ENCODE measurements at places on chromosomes 7 and 10.

DNA sequence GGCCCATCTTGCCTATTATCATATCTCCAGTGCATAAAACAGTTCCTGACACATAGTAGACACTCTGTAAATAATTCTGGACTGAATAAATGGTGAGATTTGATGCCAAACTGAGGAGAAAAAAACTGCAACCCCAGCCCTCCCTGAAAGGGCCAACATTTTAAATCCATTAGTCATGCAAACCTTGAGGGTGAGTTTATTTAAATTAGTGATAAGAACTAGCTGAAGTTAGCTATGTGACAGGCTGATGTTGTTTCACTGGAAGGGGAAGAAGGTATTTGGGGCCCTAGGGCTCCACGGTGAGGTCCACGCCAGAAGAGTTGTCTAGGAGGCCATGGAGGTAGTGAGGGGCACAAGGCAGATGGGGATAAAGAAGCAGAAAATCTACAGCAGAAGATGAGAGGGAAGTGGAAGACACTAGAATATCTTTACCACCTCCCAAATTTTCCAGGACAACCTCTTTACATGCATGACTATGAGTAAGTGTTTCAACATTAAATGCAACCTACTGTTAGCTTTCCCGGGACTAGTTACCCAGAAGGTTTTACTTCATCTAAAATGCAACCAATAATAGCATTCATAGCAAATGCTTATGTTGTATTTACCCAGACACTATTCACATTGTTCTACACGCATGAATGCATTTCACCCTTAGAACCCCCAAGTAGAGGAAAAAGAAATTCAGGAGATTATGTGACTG is 183.2 kb upstream of the LYZL1 start:
- DNase-seq = no peak

- DNase-seq = no peak
Observed at GRCh38 chr10:124008681-124009080, 84.7 kb downstream of the CHST15 start.

DNA sequence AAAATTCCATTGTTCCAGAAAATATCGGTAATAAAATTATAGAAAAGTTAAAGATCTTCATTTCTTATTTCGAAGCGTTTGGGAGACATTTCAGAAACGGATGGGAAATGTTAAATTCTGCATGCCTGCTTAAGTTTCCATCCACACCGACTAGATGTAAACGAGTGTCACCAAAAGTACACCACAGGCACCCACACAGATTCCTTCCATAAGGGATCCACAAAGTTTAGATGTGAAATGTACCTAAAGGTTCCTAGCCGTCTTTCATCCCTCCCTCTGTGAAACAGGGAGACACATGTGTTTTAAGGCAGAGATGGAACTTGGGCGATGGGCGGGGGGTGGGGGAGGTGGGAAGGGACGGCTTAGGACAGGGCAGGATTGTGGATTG is 621 bp upstream of the CAV1 start:
- no peak for DNase-seq

DNA sequence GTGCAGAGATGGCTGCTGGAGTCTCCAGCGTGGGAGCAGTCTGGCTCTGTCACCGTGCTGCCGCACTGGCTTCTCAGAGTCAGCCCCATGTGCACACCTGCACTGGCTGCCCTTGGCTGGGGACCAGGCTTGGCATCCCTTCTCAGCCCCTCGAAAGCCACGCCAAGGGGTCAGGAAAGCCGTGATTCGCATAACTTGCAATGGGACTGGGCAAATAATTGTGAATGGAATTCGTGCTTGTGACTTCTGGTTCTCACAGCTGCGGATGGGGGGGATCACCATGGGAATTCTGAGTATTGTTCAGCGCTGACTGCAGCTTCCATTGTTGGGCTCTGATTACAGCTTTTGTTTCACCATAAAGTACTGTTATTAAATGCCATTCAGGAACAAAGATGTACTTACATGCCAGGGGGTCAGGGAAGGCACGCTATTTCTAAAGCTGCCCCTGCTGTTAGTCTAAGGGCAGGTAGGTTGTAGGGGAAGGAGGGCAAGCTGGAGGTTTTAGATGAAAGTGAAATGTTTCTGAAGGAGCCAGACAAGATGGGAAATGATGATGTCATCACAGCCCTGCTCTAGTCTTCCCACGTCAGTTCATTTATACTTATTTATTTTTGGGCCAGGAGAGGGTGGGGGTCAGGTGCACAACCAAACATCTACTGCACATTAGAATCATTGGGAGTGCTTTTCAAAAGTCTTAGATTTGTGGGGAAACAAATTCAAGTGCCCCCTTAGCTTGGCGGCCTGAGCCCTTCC is 5.8 kb upstream of the PLEKHA1 start:
- no peak for DNase-seq

DNA sequence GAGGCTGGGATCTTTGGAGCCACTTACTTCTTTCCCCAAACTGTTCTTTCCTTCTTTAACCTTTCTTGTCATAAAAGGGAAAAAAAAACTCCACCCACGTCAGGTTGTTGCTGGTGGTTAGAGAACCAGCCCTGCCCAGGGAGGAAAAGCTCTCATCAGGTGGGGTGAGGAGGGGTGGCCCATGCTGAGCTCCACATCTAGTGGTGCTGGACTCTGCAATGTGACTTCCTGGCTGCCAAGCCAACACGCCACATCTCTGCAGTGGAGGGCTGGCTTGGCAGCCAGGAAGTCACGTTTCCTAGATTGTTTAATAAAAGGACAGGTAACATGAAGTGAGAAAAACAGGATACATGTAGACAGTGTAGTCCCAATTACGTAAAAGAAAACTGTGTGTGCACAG is 37.4 kb downstream of the WIPF3 start:
- DNase-seq = no peak

DNA sequence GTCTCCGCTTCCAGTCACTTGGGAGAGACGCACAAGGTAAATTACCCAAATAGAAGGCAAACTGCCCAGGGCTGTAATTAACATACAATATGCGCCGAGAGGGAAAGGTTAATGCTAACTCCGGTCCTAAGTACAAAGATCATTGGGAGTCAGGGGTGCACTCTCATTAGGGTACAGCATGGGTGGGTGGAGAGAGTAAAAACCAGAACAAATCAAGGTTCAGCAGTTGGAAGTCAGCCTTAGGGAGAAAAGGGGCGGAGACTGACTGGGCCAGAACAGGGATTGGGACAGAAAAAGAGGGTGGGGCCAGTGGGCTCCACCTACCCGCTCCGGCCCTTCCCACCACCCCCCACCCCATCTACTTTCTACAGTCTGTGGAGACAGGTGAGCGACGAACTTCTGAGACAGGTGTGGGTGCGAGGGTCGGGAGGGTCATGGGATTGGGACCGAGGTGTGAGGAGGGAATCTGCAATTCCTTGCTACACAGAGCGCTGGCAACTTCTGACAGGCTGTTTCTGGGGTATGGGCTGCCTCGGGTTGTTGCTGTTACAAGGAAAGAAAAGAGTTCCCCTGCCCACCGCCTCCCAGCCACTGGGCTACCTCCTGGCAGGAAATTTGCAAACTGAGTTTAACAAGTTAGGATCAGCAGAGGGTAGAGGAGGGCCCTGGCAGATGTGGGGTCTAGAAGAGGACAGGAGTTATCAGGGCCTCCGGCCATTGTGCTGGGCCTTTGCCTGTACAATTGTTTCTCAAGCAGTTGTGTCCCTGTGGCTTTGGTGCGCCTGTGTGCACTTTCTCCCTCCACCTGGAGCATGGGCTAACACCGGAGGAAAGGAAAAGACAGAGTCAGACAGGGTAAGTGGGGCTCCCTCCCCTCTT is at the start of gene TMEM139:
TSS of gene TMEM139 (plus strand) at position 368 of the 879 bp plus-strand sequence. CDS start 1,000 bp downstream, outside the sequence.
- no peak for DNase-seq

- DNase-seq = no peak
Observed at GRCh38 chr7:1283337-1283736, 50.7 kb downstream of the UNCX start.

DNA sequence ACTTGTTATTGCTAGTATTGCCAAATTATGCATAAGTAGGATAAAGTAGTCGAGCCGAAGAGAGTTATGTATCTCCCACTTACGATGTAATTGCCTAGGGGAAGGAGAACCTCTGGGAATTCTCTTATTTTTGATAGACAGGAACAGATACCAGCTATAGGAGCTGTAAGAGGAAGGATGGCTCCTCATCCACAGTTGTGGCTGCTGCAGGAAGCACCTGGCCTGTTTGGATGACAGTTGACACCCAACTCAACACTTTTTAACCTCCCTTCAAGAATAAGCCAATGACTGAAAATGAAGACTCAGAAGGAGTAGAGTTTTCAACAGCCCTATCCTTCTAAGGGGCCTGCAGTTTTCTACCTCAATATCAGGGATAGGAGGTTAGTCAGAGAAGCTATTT is 6.3 kb downstream of the DYDC1 start:
- DNase-seq = no peak

- DNase-seq = no peak
Observed at GRCh38 chr7:108299251-108299973, 156.8 kb downstream of the NRCAM start.

GRCh38 chr7:98235901-98236300 is 16.1 kb downstream of the TECPR1 start:
- no peak for DNase-seq

DNA sequence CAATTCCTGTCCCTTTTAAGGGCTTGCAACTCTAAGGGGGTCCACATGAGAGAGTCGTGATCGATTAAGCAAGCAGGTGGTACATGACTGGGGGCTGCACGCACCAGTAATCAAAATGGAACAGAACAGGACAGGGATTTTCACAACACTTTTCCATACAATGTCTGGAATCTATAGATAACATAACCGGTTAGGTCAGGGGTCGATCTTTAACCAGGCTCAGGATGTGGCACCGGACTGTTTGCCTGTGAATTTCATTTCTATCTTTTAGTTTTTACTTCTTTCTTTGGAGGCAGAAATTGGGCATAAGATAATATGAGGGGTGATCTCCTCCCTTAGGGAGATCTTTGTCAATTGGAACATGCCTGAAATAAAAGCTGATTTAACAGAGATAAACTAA is 370.1 kb downstream of the IPMK start:
- no peak for DNase-seq

DNA sequence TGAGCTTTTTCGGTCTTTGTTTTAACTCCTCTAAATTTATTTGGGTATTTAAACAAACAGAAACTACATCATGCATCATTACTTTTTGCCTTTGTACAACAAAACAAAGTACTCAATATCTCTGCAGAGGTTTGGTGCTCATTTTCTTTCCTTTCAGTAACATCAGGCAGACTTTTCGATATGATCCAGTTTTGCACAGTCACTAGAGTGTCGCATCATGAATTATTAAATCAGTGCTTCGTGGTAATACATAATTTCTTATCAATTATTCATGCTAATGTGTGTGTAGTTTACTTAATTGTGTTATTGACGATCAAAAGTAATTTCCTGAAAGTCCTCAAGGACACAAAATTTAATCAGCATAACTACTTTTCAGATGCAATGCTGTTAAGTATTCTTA is 31.8 kb downstream of the DRGX start:
- DNase-seq = no peak

- DNase-seq = no peak
Observed at GRCh38 chr7:96322373-96322695, 436 bp upstream of the SLC25A13 start.

DNA sequence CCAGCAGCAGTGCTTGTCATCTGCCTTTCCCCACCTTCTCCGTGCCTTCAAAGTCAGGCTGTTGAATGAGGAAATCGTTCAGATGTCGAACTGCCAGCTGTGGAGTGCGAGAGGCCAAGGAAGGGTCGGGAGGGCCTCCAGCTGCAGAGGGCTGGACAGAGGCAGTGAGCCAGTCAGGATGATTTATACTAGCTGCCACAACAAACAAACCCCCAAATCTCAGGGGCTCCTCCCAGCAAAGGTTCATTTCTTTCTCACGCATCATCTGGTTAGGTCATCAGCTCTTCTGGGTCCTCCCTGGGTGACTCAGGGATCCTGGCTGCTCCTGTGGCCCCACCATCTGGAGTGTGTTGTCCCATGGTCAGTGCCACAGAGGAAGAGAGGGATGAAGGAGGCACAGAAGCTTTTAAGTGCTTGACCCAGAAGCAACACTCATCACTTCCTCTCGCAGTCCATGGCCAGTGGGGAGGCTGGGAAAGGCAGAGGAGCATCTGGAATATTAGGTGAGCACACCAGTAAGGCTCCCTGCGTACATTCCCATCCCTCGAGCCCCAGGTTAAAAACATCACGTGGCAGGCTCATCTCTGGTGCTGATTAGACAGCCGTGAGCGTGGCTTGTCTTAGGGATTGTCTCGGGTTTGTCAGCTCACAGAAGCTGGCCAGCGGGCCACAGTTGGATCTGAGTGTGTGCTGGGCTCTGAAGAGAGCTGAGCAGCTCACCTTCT is 140.7 kb downstream of the RGS10 start:
- no peak for DNase-seq

DNA sequence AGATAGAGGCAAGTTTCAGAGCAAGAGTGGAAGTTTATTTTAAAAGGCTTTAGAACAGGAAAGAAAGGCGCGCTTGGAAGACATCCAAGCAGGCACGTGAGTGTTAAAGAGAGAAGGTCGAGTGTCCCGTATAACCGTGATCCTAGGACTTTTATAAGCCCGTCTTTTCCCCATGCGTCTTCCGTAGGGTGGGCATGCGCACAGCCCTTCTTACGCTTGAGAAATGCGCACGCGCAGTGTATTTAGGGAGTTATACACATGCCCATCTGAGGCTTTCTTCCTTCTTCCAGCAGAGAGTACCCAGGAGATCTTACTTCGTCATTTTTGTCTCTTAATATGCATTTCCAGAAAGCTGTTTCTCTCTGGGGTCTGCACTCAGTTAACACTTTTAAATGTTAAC is 52.4 kb downstream of the CALD1 start:
- DNase-seq = no peak

DNA sequence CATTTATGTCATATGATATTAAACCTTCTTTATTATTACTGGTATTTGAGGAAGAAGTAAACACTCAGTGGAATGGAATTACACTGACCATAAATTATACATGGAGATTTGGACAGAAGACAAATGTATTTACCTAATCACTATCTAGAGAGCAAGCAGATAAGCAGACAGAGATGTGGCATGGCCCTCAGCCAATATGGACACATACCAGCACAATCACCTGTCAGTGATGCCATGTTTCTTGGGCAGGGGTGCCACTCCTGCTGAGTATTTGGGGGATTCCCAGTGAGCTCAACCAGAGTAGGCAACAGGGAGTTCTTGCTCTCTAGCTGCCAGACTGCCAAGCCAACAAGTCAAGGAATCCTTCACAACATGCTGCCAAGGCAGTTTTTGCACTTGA is 866.3 kb upstream of the LRRN3 start:
- no peak for DNase-seq

DNA sequence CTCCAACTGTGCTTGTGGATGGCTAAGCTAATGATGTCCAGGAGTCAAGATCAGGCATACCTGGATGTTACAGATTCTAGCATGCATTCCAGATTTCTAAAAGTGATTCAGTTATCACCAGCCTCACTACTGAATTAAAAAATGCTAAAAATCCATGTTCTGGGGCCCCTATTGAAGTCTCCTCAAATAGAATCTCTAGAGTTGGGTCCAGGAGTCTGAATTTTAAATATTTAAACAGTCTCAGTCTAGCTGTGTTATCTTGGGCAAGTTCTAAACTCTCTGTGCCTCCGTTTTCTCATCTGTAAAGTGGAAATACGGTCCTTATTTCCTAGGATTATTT is 5.0 kb downstream of the ARID5B start:
- DNase-seq = no peak

DNA sequence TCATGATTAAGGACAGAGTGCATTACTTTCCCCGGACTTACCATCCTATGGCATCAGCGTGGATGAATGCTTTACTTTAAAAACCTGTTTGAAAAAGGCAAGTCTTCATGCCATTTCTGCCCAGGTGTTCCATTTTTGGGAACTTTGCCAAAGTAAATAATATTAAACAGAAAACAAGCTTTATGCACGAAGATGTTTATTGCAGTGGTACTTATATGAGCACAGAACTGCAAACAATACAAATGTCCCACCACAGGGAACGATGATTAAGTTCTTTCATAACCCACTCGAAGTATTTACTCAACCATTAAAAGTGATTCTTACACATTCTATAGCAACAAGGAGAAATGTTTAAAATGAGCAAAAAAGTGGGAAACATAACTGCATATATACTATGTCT is 109.7 kb upstream of the GDF10 start:
- DNase-seq = no peak

Measured in cortex of kidney (tissue), 1 donor.